ENCODE measurements at places on chromosomes 3 and 15. TPM values are rescaled to one million over a fixed set of nuclear protein-coding genes. Genes with fewer than 3 reads are reported as not detected.
A peak's percentile ranks its signal among the peaks of the same experiment; 100 is the strongest.

The SLCO2A1 gene
- 2.1 TPM for total RNA-seq

The NUP210 gene
- 0.27 TPM for total RNA-seq

The KLF15 gene
- total RNA-seq = 2.5 TPM

The FETUB gene
- not detected for total RNA-seq

The ITIH4 gene
- 2.2 TPM for total RNA-seq

The SMARCC1 gene
- 58.9 TPM for total RNA-seq

The IQGAP1 gene
- total RNA-seq = 20.4 TPM

The CCR5 gene
- 0.20 TPM for total RNA-seq

GRCh38 chr3:29486096-29486495 is 205.2 kb downstream of the RBMS3 start:
- ATAC-seq = no peak

GRCh38 chr3:149426325-149426724 is 48.2 kb upstream of the TM4SF4 start:
- no peak for ATAC-seq

GRCh38 chr3:140636406-140637138 is 41.3 kb upstream of the TRIM42 start:
- no peak for ATAC-seq

GRCh38 chr15:97745481-97746071 is 214.9 kb upstream of the ARRDC4 start:
- no peak for ATAC-seq

DNA sequence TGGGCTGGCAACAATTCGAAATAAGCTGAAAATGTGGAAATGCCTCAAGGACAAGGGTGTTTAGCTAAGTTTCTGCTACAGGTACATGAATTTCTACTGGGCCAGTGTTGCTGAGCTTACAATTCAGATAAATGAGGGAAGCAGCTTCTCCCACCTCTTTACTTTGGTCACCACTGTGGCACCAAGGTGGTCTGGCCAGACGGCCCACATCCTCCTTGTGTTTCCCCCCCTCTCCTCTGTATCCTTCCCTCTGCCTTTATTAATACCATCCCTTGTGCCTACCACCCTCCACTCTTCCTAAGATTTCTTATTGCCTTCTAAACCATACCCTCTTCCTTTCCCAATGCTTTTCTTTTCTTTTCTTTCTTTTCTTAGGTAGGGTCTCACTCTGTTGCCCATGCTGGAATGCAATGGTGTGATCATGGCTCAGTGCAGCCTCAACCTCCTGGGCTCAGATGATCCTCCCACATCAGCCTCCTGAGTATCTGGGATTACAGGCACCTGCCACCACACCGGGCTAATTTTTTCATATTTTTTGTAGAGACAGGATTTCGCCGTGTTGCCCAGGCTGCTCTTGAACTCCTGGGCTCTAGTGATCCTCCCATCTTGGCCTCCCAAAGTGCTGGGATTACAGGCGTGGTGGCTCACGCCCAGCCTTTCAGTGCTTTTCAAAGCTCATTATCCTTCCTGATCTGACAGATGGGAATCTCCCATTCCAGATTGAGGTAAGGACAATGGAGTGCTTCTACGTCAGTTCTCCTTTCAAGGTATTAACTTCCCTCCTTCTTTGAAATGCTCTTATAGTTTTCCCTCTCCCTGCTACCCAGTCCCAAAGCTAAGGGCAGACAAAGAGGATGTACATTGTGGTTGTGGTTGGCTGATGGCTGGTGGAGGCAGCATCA is 14.8 kb downstream of the ANXA2 start:
- ATAC-seq = no peak

DNA sequence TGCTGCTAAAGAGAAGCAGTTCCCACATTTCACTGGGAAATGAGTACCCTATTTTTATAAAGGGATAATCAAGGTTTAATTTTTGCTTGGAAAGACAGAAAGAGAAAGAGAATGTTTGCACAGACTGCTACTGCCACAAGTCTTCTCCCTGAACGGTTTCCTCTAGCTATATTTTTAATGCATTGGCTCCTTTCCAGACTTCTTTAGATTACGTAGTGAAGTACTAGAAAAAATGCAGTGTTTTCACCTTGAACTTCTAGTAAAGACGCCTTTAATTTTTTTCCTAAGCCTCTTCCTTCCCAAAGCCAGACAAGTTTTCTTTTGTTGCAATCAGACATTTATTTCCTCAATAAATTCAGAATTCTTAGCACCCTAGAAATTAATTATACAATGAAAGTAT is 248.3 kb upstream of the CCDC54 start:
- no peak for ATAC-seq

DNA sequence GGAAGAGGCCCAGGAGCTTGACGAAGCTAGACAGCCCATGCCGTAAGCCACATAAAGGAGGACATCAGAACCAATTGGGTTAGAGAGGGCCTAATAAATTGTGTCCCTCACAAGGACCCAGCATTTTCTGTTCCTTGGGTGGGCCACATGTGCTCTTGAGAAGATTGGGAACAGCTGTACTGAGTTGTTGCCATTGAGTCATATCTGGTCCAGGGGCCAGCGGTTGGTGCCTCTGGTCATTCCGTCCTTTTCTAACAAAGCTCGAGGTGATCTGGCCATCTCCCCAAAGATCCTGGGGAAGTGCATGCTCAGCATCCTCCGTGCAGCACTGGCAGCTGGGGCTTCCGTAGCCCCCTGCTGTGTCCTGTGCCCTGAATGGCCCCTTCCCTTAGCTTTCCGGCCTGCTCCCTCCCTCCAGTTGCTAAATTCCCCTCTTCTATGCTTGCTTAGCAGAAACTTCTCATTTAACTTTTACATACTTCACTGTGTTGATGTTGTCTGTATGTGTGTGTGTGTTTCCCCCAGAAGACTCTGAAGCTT is 73.0 kb downstream of the EEFSEC start:
- no peak for ATAC-seq

DNA sequence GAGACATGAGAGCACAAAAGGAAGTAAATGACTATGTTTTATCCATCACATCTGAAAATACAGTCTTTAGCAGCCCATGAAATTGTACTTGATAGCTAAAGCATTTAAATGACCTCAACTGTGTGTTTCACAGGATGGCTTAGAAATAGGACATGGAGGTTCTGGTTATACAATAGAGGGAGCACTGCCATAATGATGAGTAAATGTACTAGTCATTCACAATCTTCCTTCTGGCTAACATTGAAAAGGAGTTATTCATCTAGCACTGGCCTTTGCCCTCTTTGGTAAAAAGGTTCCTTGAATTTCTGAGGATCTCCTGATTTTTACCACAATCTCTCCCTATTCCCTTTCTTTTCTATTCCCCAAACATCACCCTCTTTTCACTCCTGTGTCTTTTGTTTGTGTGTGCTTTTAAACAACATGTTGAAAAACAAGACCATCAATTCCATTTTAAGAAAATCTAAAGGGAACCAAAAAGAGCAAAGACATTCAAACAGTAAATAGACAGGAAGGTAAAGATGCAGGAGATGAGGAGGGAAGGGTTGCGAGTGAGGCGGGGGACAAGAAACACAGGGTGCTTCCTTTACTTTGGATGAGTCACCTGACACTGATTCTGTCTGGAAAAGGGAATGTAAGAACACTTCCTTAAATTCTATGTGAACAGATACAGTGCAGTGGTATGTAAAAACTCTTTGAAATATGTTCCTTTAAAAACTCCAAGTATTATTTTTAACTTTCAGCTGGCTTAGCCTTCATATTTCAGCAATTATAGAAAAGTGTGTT is 619.0 kb downstream of the MECOM start:
- no peak for ATAC-seq

GRCh38 chr3:71103430-71103921 is 480.1 kb downstream of the FOXP1 start:
- ATAC-seq = no peak

DNA sequence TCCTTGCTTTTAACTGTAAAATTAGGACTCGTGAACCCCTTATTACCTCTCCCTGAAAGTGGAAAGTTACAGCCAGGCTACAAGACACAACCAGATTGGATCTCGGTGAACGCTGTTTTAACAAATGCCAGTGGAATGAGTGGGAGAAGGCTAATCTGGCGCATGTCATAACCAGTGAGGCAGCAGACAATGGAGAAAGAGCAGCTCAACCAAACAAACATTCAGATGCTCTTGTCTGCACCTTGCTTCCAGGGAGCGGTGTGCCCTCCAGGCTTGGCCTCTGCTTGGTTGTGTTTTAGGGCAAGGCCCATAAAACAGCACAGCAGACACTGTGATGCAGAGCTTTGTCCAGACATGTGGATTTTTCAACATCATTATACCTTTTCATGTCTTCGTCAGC is 45.9 kb upstream of the ATP1B3 start:
- ATAC-seq = no peak

DNA sequence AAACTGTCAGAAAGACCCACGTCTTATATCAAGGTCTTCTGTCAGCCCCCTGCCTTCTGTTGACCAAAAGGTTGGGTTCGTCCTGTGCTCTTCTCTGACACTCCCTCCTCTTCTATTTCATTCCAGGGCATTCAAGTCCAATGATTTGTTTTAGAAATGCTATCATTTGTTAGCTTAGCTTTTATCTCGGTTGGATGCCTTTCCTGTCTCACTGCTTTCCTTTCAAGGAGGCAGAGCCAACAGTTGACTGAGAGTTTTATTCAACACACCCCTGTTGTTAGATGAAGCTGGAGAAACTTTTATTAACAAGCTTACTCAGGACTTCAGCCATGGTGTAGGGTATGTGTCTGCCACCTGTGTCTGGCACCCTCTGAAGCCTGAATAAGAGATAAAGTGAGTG is 112.0 kb upstream of the SLC7A14 start:
- no peak for ATAC-seq

DNA sequence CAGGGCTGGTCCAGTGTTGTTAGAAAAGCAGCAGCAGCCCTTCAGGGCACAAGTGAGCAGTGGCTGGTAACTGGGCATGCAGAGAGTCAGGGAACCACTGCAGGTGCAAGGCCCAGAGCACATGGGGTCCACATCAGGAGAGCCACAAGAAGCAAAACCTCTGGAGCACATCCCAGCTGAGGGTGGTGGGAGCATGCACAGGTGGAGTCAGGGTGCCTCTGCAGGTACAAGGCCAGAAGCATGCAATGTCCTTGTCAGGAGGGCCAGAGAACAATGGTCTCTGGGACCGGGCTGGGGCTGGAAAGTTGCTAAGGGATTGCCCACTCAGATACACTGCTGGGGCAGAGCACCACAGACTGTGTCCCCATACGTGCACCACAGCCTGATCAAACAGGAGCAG is 226.1 kb upstream of the UBE2E2 start:
- ATAC-seq = no peak

GRCh38 chr15:85733416-85733815 is 61.3 kb downstream of the KLHL25 start:
- ATAC-seq = no peak

DNA sequence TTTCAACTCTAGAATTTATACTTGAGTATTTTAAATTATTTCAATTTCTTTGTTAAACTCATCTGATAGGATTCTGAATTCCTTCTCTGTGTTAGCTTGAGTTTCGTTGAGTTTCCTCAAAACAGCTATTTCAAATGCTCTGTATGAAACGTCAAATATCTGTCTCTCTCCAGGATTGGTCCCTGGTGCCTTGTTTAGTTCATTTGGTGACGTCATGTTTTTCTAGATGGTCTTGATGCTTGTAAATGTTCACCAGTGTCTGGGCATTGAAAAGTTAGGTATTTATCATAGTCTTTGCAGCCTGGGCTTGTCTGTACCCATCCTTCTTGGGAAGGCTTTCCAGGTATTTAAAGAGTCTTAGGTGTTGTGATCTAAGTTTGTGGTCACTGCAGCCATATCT is 151.1 kb downstream of the KCNAB1 start:
- ATAC-seq = no peak

- ATAC-seq = no peak
These were observed 277.1 kb downstream of the SUCLG2 start for GRCh38 chr3:67377299-67377698.

DNA sequence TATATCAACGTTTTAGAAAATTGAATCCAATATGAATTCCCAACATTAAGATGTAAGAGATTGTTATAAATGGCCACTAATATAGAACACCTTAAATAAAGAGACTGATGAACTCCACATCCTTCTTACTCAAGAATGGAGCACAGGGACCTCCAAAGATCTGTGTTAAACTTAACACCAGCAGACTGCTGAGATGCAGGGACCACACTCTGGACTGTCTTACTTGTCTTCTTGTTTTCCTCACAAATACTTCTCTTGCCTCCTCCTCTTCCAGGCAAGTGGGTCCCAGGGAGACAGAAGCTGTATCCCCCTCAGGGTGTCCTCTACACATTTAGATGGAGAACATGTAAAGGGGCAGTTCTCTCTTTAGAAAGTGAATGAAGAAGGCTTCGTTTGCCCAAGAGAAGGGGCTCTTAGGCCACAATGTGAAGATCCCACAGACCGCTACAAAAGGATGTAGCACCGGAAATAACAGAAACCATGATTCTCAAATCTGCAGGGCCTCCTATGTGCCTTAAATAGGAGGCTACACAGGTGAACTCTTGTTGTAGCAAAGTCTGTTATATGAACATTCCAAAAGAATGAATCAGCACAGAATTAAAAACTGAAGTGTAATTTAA is 52.2 kb downstream of the SATB1 start:
- ATAC-seq = no peak

GRCh38 chr15:91113030-91113429 is 13.0 kb downstream of the SV2B start:
- no peak for ATAC-seq

DNA sequence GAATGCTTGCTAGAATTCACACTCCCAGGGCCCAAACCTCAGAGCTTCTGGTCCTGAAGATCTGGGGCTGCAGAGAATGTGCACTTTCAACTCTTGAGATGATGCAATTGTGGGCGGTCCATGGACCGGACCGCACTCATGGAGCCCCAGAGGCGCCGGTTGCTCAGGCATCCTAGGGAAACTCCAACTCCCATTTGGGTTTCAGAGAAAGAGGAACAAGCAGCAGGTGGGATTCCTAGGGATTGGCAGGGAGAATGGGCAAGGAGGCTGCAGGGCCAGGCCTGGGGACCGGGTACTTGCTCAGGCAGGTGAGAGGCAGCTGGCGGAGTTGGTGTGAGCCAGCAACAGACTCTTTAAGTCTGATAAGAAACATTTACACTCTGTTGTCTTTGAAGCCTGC is 3.5 kb downstream of the NOX5 start:
- no peak for ATAC-seq

DNA sequence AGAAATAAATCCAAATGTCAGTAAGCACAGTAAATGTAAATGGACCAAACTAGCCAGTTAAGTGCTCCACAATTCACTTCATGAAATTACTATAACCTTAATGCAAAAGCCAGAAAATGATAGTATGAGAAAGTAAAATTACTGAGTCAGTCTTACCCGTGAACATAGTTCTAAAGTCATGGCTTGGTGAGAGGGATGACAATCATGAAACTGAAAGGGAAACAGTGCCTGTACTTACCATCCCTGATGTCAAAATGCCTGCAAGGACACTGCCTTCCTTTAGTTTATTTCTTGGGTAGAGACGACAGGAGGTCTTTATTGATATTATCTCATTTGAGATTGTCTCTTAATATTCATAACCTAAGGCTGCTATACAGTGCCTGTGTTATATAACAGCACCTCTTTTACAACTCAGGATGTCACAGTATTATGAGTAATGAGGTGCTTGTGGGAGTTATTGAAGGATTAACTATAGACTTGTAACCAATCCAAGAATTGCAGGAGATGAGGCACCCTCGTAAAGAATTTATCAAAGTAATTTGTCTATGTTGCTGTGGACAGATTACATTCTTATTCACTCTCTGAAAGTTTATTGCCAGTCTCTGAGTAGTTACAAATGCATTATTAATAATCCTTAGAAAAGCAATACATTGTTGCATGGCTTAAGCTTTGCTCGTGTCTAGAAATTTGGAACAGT is 142.9 kb upstream of the BFSP2 start:
- ATAC-seq = peak; percentile 19

- ATAC-seq = no peak
These were observed 18.5 kb downstream of the PRR23E start for GRCh38 chr3:127211118-127212060.

GRCh38 chr3:60636846-60637245 is 614.4 kb downstream of the FHIT start:
- ATAC-seq = no peak

- no peak for ATAC-seq
These were observed 16.4 kb downstream of the TAFA4 start for GRCh38 chr3:68915973-68916372.

All from motor neuron (in vitro differentiated cells).